ENCODE measurements at places on chromosomes 5 and 9.

DNA sequence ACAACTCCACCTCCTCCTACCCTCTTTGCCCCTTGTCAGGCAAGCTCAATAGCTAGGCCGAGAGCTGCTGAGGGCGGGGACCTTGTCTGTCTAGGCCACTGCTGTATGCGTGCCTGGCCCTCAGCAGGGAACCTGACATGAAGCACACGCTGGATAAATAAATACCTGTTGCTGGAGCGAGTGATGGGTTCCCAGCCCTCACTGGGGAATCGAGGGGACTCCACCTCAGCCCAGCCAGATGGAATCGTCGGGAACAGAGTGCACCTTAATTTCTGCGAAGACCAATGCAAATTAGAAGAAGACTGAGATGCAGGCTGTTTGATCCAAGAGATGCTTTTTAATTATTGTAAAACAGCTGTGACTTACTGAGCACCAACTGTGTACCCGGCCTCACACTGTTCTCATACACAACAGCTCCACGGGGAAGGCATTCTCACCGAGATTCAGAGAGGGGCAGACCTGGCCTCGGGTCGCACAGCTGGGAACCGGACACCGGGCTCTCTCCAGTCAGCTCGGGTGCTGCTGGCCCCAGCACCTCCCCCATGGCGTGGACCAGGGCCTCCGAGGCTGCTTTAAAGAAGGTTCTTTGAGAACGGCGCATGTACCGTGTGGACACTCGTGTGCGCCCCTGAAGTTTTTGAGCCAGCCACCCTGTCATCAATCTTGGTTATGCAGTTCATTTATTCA lies 109.7 kb upstream of the IER5L start:
- no peak for DNase-seq

DNA sequence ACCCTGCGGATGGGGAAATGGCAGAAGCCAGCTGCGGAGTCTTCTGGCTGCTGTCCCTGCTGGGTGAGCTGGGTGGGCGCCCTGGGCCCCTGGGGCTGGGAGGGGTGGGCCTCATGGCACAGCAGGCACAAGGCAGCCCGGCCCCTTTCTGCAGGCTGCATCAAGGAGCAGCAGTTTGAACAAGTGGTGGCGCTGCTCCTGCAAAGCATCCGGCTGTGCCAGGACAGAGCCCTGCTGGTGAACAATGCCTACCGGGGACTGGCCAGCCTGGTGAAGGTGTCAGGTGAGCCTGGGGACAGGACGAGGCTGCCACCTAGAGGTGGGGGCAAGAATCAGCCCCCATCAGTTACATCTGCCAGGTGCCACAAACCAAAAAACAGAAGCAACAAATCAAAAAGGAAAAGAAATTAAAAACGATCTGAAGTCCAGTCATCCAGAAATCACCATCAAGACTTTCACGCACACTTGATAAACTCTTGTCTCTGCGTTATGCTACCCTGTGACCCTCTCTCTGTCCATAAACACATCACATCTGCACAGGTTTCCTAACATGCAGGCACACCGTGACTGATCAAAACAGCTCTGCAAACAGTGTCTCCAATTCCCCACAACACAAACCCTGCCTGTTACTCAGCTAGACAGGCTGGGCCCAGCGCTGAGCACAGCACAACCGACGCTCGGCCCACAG lies 13.9 kb downstream of the REXO4 start:
- DNase-seq: peak; percentile 47

DNA sequence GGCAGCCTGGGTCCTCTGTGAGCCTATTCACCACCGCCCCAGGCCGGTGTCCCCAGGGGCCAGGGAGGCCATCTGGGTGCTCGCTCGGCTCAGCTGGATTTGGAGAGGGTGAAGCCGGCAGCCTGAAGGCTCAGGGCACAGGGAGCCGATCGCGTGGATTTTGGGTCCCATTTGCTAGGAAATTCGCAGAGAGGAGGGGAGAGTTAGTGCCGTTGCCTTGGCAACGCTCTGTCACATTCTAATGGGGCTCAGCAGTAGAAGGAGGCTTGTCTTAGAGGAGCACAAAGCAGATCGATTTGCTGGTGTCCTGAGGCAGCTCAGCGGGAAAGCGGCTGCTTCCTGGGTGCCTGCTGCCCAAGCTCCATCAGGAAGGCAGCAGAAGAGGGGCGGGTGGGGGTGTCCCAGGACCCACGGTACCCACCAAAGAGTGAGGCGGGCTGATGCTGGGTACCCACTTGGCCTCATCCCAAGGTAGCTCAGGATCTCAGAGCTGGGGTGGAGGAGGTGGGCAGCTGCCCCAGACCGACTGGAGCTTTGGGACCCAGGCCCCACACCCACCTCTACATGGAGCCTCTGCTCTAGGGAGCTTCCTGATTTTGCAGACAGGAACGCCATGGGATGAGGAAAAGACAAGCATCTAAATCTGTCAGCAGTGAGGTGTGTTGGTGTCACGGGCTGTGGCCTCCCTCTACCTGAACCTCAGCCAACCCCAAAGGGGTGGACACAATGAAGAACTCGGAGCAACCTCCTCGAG lies 17.1 kb upstream of the OLFM1 start:
- DNase-seq: no peak

DNA sequence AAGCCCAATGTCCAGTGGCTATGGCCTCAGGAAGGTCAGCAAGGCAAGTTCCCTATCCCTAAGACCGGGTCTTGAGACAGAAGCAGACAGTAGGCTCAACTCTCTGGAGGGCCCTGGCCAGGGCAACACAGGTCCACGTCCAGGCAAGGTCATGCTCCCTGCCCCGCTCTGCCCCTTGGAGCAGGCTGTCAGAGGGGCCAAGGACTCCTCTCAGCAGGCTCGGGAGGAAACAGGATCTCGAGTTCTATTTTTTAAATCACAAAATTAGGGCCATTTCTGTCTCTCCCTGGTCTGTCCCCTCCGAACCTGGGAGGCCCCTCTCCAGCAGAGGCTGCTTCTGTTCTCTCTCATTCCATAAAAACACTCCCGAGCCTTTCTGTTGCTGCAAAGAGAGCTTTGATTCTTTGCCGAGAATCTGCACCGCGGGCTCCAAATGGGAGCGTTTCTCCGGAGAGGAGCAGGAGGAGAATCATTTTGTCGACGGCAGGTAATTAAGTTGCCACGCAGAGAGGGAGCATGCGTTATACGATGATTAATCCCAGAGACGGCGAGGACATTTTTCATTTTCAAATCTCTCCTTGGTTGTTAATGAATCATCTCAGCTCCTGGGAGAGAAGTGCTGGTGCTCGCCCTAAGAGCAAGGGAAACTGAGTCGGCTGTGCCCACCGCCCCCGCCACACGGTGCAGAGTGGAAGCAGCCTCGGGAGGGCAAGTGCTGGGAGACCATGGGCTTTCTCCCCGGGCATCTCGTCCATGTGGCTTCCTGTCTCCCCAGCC lies 24.5 kb upstream of the FCN1 start:
- DNase-seq: no peak

DNA sequence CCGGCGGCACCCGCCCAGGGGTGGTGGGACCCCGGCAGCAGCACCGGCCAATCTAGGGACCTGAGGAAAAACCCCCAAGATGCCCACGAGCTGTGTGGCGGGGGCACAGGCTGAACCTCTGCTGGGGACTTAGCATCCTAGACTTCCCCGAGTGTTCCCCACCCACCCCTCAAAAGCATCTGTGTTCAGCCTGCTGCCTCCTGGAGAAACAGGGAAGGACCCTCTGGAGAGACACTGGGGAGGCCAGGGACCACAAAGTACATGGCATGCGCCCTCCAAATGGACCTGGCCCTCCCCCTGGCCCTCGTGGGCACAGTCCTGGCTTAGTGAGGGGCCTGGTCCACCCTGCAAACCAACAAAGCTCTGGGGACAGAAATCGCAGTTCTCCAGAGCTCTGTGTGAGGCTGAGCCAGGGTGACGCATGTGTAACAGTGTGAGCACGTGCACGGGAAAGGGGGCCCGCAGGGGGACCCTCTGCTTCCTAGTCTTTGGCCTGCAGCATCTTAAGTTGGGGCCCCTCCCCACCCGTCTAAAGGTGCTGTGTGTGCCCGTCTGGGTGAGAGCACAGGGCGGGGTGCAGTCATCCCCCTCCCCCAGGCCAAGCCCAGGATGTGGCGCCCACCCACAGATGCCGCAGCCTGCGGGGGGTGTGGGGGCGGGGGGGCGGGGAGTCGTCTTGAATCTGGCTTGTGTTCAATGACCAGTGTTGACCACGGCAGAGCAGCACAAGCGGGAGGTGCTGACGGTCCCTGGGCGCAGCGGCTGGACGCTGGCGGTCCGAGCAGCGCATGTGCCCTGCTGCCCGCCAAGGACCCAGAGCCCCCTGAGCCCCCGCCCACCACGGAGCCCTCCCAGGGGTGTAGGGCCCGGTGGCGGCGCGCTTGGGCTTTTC lies 672 bp upstream of the KCNT1 start:
- no peak for DNase-seq

DNA sequence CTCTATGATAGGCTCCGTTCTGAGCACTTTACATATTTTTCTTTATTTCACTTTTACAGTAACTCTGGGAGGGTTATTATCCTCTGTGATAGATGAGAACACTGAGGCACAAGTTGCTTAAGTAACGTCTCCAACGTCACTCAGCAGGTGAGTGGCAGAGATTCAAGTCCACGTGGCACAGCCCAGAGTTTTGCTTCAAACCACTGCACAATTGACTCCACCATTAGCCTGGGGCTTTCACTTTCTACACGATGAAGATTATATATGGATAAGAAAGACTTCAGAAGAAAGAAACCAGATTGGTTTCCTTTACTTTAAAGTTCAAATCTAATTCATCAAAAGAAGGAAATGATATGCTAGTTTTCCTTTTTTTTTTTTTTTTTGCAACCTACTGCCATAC lies 245.9 kb downstream of the SYK start:
- DNase-seq: peak; percentile 47

GRCh38 chr5:34656700-34657273 lies 659 bp downstream of the RAI14 start:
- no peak for DNase-seq

GRCh38 chr5:32455311-32455710 lies 10.8 kb upstream of the ZFR start:
- no peak for DNase-seq

GRCh38 chr9:31153250-31153840 lies 1231.1 kb upstream of the ACO1 start:
- no peak for DNase-seq

DNA sequence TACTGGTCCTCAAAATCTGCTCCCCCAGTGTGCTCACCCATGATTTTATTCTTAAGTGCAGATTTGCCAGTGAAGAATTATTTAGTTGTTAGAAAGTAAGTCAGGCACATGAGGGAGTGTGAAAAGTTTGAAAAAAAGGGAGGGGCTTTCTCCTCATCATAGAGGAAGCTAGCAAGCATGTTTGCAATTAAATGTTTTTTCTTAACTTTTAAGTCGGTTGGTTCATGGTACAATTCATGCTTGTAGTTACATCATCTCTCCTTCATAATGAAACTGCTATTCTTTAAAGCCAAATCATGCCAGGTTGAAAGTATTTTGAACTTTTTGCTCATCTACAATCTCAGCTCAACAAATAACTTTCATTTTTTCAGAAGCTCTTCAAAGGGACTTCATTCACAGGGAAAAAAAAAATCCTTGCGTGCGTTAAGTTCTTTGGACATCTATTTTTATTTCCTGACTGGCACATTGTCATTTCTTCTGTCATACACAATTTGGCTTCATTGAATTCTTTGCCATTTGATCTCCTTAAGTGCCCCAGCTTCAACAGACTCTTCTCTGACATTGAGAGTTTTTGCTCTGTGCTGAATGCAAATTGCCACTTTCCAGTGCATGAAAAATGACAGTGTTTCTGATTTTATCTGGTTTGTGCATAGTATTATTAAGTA lies 456.9 kb downstream of the TMEM232 start:
- DNase-seq: no peak

GRCh38 chr9:101421653-101422065 lies 13.9 kb downstream of the ALDOB start:
- DNase-seq: no peak

DNA sequence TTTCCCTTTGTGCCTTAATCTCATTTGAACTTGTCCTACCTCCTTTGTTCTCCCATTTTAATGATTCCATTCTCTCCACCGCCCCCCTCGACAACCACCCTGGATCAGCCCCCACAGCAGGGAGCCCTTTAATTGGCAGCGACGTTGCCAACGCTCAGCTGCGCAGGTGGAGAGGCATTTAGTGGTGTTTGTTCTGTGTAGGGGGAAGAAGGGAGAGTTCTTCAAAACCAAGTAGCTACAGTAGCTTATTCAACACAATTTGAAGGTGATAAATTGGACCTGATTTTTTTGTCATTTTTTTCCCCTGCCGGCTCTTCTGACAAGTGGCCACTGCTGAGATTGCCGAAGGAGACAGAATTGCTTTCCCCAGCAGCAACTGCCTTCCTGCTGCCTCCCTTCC lies 499.1 kb downstream of the CDK5RAP2 start:
- no peak for DNase-seq

DNA sequence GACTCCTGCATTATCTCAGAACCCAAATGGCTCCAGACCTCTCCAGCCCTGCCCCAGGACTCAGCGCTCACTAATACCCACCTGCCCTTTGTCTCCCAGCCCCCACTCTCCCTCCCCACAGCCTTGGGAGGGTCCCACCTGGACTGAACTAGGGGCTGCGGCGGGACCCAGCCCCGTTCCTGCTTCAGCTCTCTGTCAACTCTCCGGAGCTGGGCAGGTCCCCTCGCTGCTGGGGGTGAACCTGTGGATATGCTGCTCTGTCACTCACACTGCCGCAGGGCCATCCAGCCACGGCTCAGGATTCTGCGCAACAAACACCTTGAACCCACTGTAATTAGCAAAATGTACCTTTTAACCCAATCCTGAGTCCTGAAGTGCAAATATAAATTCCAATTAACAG lies 36.8 kb downstream of the NDUFS6 start:
- DNase-seq: no peak

GRCh38 chr5:127419683-127420257 lies 97.7 kb upstream of the PRRC1 start:
- DNase-seq: no peak

- DNase-seq: no peak
These were observed 1040.3 kb downstream of the TLE1 start for GRCh38 chr9:80649001-80649420.

Data from activated CD4-positive, alpha-beta T cell treated with anti-CD3 and anti-CD28 coated beads for 24 hours (primary cell).